Esophagus mucosa (tissue), 1 donor: ENCODE measurements at places on chromosomes 2 and 18. TPM values are rescaled to one million over a fixed set of nuclear protein-coding genes. Genes with fewer than 3 reads are reported as not detected.

- no peak for ATAC-seq
Observed at GRCh38 chr2:28654663-28655320, 96.8 kb upstream of the PPP1CB start.

GRCh38 chr2:207184768-207185167 lies 19.0 kb upstream of the KLF7 start:
- ATAC-seq: no peak

- no peak for ATAC-seq
Observed at GRCh38 chr2:96701636-96702035, 38.2 kb downstream of the LMAN2L start.

EMILIN1 gene
- 3.0 TPM for total RNA-seq

GRCh38 chr2:35790292-35790691 lies 565.3 kb upstream of the CRIM1 start:
- ATAC-seq: peak; percentile 60

DNA sequence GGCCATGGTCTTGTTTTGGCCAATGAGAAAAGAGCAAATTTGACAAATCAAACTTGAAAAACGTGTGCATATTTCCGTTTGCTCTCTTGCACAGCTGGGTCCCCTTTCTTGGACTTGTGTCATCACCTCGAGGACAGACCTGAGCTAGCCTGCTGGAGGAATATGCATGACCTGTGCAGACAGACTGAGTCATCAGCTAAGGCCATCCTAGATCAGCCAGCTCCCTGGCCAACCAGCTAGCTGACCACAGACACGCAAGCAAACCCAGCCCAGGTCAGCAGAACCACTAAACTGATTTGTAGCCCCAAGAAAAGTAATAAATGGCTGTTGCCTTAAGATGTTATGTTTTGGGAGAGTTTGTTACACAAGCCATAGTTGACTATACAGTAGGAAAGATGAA lies 61.3 kb upstream of the PAX3 start:
- ATAC-seq: peak; percentile 42

GRCh38 chr2:54122939-54123338 lies 7.5 kb downstream of the ACYP2 start:
- ATAC-seq: peak; percentile 88

GRCh38 chr18:3086871-3087270 lies 73.9 kb upstream of the LPIN2 start:
- ATAC-seq: no peak

BIRC6 gene
- 54.2 TPM for total RNA-seq

- ATAC-seq: no peak
Observed at GRCh38 chr2:240141736-240142135, 1.3 kb upstream of the OTOS start.

DNA sequence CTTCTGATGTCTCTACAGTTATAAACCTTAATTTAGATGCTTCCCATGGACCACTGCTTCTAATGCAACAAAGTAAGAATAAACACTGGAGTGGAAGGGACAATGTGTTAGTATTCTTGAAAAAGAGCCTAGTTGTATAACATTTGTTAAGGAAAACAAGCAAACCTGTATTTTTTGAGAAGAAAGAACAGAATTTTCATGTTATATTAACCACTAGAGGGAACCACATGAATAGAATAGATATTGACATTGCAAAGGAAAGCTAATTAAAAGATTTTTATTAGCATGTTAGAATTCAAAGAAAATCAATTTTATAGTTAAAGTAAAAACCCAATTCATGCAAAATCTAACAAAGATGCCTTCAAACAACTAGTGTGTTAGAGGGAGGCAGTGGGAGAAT lies 151.2 kb upstream of the BARD1 start:
- no peak for ATAC-seq

PLCD4 gene
- total RNA-seq: 5.7 TPM

FBXO15 gene
- 0.76 TPM for total RNA-seq

NAT8 gene
- total RNA-seq: not detected

FEV gene
- not detected for total RNA-seq

DNA sequence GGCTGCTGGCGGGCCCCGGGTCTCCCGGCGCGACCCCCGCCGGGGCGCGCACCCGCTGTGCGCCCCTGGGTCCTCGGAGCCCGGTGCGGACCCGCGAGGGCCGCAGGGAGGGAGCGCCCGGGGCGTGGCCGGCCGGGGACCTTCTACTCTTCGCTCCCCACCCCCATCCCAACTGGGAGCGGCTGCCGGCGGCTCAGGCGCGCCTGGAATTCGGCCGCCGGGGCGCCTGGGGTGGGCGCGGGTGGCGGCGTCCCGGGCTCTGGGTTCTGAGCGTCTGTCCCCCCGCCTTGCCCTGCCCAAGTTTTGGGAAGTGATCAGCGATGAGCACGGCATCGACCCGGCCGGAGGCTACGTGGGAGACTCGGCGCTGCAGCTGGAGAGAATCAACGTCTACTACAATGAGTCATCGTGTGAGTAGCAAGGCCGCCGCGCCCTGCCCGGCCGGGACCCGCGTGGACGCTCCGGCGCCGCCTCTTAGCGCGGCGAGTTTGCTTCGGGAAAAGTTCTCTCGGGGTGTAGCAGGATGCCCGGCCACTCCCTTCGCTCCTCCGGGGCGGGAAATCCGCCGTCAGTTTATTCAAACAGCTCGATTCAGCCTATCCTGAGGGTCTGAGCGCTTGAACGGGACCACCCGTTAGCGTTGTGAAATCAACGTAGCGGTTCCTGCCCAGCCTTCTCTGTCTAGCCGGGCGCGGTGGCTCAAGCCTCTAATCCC lies 502 bp downstream of the TUBB6 start:
- peak; percentile 79 for ATAC-seq

DNA sequence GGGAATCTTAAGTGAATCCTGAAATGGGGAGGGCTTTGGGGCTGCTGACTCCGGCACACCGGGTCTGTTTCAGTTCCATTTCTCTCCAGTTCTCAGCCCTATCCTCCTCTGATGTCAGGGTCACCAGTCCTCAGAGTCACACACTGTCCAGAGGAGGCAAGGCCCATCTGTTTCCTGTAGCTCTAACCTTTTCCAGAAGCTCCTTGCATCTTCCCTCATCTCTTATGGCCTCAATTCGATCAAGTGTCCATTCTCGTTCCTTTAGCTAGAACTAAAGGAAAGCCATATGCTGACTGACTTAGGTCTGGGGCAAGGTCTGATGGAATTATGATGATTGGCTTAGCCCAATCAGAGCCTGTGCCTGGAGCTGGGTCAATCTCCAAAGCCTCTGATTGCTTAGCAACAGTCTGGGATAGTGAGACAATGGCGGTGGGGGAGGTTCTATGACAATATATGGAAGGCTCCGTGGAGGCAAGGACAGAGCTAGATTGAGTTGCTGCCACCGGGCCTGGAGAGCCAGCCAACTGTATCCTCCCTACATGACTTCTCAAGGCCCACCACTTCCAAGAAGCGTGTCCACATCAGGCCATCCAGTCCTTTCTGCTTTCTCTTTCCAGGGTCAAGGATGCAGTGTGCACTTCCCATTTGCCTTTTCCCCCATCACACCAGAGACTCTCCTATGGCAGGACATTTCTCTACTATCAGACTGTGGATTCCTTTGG lies 5.2 kb downstream of the ANKRD53 start:
- no peak for ATAC-seq

GRCh38 chr2:219133976-219134375 lies 26.6 kb downstream of the NHEJ1 start:
- ATAC-seq: no peak

REG3A gene
- total RNA-seq: not detected

LOXHD1 gene
- 0.12 TPM for total RNA-seq

CCL20 gene
- total RNA-seq: 2.8 TPM

PRLH gene
- not detected for total RNA-seq

DNA sequence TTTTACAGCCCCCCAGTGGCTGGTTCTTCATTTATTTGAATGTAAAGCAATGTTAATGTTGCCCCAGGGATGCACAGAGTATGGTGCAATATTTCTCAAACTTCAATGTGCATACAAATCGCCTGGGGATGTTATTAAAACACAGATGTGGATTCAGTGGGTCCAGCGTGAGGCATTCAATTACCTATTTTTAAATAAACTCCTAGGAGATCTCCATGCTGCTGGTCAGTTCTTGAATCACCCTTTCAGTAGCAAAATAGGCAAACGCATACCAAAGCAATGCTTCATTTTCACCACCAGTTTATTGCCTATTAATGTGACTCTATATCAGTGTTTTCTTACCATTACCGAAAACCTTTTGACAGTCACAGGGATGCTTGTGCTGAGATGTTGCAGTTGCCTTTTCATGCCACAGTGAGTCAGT lies 530.7 kb downstream of the CBLN2 start:
- no peak for ATAC-seq

ASAP2 gene
- total RNA-seq: 6.4 TPM

DNA sequence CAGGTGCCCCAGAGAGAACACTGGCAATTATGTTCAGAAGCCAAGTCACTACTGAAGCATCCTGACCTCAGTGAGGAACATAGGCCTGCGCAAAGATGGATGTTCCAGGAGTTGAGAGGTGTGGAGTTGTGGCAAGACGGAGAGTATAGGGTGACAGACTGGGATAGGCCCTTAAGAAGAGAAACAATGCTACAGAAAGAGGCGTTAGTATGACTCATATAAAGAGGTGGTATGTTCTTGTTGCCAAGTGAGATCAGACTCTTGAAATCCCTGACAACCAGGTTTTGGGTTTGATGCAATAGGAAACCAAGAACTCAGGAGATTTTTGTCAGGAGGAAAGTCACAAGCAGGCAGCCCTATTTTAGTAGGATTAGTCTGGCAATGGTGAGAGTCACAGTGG lies 185.6 kb downstream of the RIT2 start:
- peak; percentile 39 for ATAC-seq

MAP2 gene
- total RNA-seq: 6.4 TPM

DNA sequence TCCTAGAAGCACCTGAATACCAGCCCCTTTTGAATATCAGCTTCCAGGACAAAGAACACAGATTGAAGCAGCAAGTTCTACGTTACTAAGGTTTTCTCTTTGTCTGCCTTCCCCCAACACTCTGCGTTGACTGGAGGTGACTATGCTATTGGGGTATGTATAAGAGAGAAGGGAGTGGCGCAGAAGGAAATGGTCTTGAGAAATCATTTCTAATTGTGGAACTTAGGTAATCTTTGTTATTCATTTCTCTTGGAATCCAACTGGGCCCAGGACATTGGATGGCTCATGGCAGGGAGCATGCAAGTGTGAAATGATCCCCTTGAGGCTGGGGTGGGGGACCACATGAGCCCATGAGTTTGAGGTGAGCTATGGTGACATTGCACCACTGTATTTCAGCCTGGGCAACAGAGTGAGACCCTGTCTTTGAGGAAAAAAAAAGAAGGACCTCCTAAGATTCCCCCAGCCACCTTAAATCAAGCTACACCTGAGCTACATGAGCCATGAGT lies 29.7 kb downstream of the XDH start:
- peak; percentile 90 for ATAC-seq

TANC1 gene
- total RNA-seq: 23.8 TPM

LGALSL gene
- total RNA-seq: 35.8 TPM

ANKRD39 gene
- total RNA-seq: 7.8 TPM

- ATAC-seq: no peak
Observed at GRCh38 chr2:200329798-200330197, 23.3 kb downstream of the SPATS2L start.

DNA sequence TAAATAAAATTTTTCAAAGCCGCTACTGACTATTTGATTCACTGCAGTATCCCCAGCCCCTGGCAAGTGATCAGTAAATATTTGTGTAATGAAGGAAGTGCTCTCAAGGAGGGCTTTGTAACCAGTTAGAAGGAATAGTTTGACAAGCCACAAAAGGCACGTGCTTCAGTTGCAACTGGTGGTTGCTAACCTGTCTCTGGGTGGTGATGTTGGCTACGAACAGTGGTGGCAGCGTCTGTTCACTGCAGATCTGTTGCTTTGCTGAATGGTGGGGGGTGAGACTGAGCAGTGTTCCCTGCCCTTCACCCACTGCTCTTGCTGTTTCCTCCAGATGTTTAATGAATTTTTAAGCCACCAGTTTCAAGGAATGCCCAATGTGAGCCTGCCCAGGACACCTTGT lies 73.9 kb upstream of the SIX2 start:
- no peak for ATAC-seq

DNA sequence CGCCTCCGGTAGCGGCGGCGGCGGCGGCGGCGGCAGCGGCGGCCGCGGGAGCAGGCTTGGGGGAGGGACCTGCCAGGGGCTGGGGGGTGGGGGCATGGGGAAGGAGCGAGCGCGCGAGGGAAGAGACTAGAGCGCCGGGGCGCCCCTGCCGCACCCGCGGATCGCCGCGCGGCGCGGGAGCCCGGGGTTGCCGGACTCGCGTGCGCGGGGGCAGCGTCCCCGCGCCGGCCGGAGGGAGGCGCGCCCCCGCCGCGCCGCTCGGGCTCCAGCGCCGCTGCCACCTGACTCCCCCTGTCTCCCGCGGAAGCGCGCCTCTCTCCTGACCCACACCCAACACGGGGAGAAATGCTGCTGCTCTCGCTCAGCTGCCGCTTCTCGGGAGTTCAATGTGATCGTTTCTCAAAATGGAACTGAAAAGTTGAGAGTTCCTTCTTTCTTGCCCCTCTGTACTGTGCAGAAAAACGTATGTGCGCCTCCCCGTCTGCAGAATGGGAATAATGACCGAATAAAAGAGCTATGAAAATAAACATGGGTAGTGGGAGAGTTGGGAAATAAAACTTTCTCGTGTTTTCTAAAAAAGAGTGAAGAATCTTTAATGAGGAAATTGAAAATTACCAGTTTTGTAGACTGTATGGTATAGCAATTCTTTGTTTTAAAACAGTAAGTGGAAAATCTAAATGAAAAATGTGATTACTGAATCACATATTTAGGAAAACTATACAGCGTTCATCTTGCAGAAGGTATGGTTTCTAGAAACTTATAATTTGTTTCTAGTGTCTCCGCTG lies 455 bp upstream of the TLK1 start:
- peak; percentile 75 for ATAC-seq

DSC2 gene
- 434 TPM for total RNA-seq

DNA sequence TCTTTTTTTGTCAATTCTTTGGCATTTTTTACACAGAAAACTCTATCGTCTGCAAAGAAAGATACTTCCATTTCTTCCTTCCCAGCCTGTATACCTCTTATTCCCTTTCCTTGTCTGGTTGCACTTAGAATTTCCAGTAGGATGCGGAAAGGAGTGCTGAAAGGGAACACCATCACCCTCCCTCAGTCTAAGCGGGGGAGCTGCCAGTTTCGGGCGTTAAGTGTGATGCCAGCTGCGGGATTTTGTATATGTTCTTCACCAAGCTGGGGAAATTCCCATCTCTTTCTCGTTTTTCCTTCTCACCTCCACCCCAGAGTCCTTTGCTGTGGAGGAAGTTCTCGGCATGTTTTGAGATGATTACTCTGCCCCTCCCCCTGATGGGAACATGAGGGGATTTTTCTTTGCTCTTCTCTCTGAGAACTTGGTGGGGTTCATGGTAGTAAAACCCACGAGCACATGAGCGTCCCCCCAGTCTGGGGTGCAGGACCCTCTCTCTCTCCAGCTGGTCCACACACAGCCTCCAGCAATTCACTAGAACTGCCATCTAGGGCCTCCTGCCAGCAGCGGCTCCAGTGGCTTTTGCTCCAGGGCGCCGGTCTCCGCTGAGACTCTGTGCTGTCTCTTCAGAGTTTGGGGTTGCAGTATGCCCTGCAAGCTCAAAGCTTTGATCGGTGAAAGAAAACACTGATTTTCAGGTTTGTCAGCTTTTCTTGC lies 15.5 kb downstream of the AQP12A start:
- no peak for ATAC-seq
